Activated CD4-positive, alpha-beta T cell treated with anti-CD3 and anti-CD28 coated beads for 24 hours (primary cell): ENCODE measurements at places on chromosomes 4 and X.

GRCh38 chr4:26858035-26858918 lies 2.4 kb upstream of the STIM2 start:
- no peak for DNase-seq

DNA sequence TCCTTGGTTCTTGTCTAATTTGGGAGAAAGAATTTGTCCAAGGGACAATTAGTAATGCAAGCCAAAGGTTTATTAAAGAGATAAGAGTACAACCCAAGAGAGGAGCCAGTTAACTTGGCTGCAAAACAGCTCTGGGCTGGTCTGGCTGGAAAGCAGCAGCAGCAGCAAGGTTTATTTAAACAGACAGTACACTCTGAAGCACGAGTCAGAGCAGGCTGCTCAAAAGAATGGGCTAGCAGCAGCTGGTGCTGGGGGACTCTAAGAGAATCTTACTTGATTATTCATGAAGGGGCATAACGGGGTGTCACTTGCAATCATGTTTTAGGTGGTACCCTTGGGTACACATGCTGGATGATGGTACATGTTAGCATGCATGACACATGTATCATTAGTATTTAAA lies 17.1 kb upstream of the CT47C1 start:
- DNase-seq, result no peak

GRCh38 chr4:15809466-15809865 lies 31.3 kb downstream of the CD38 start:
- DNase-seq, result no peak

DNA sequence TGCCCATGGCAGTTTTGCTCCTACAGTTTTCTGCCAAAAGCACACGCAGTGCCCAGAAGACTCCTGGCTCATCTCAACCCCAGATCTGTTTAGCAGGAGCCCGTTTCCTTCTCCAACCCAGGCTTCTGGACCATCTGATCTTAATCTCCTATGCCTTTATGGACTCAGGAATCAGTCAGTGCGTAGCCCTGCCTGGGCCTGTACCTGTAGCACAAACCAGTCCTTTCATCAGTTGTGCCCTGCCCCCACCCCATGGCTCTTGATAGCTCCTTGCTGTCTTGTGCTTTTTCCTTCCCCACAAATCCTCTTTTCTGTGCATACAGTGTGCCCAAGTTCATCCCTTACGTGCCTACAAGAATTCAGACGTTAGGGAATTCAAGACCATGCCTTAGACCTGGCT lies 1.5 kb downstream of the ZNF718 start:
- no peak for DNase-seq

GRCh38 chr4:75930152-75930551 lies 10.7 kb downstream of the NAAA start:
- no peak for DNase-seq

GRCh38 chr4:94974773-94975172 lies 217.0 kb downstream of the BMPR1B start:
- no peak for DNase-seq

DNA sequence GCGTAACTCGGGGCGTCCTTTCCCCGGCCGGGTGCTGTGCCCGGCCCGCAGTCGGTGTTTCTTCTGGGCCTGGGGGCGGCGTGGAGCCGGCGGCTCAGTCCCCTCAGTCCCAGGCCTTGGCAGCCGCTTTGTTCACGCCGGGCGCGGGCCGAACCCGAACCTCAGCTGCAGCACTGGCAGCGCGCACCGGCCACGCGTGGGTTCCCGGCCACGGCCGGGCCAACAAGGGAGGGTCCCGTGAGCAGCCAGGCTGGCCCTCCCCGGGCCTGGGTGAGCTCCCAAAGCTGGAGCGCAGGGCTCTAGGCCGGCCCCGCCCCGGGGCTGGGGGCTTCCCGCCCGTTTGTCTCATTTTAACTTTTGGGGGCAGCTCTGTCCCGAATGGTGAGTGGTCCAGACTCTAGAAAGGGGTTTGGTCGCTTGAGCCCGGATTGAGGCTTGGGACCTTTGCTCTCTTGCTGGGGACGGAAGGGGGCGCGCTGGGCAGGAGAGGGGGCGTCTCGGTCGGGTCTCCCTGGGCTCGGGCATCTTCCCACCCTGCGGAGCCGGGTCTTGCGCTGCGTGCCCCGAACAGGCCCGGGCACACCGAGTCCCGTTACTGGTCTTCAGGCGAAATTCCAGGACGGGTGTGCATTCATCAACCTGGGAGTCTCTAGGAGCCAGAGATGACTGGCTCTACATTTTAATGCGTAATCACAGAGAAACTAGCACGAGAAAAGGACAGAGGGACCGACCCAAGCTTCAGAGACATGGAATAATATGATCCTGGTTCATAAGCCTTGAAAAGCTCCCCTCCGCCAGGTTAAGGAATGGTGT lies 177.1 kb downstream of the CBR4 start:
- DNase-seq, result no peak

- no peak for DNase-seq
These were observed 356.8 kb downstream of the BMPR1B start for GRCh38 chr4:95114521-95114920.

- no peak for DNase-seq
These were observed at the start of gene NPNT for GRCh38 chr4:105894660-105895582. Gene NPNT (plus strand): TSS chr4:105895471. CDS start chr4:105895653, 182 bp downstream.

DNA sequence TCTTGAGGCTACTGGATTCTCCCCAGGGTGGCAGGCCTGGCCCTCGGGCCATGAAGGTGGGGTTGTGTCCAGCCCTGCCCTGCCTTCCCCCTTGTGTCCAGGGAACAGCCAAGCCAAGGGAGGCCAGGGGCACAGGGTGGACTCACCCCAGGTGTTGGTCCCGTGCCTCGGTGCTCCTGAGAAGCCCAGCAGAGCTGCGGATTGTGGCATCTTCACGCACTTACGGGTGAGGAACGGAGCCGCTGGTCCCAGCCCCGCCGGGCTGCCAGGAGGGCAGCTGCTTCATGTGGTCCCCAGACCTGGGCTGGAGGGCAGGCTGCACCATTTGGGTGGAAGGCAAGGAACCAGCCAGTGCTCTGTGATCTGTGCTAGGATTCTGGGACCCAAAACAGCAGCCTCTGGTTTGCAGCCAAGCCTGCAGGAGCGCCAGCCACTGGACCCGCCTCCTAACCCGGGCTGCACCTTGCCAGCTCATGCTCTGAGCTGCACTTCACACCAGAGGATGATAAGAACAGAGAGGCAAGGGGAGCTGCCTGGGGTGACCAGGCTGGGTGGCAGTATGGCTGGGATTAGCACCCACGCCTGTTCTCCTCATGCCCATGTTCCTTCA lies 36.1 kb upstream of the HMX1 start:
- DNase-seq, result no peak

GRCh38 chrX:40880712-40881111 lies 145.4 kb upstream of the MED14 start:
- no peak for DNase-seq

DNA sequence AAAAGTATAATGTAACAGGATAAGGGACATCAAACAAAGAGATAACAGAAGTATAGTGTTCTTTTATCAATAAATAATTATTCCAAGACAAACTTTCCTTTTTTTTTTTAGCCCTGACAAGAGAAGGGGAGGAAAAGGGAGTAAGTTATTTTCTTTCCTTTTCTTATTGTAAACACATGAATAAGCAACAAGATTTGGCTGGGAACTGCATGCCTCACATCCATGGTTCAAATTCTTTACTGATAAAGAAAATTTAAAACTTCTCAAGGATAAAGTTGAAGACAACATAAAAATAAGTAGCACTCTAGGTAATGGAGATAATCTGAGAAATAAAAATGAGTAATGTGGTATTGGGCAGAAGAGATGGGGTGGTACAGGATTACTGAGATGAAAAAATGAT lies 71.6 kb downstream of the NEK1 start:
- no peak for DNase-seq

DNA sequence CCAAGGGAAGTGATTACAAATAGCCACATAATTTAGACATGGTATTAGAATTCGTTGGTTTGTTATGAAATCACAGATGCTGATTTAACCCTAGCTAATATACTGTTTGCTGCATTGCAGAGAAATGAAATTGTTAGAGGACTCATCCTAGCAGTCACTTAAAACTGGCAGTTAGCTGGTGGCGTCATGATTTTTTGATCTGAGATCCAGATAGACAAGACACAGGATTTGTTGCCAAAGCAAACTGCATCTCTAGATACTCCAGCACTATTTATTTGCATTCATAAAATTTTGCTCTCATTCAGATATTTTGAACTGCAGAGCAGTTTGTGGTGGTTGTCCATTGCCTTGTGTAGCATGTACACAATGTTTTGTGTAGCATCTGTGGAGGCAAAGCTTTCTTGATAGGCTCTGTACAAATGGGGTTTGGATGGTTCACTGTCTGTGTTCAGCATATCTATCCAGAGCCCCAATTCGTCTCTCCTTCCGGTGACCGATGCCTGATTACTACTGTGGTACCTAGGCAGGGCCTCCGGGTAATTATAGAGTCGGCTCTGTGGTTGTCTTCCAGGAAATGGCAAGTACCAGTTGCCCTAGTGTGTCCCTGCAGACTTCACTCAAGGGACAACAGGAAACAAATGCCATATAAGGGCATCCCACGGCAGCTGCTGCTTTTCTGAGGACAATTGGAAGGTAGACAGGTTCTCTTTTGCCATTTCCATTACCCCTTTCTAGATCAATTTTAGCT lies 30.1 kb upstream of the SPARCL1 start:
- DNase-seq, result no peak

DNA sequence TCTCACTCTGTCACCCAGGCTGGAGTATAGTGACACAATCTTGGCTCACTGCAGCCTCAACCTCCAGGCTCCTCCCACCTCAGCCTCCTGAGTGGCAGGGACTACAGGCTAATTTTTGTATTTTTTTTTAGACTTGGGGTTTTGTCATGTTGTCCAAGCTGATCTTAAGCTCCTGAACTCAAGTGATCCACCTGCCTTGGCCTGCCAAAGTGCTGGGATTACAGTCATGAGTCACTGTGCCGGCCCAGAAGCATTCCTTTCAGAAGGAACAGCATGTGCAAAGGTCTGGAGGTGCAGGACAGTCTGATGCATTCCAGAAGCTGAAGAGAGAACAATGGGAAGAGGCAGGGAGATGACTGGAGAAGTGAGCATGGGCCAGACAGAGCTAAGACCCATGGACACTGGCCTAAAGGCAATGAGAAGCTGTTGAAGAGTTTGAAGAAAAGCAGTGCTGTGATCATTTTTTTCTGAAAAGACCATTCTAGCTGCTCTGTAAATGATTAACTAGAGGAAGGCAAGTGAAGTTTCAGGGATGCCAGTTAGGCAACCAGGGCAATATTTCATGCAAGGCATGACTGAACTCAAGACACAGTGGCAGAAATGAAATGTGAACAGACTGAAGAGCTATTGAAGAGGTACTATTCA lies 43.2 kb downstream of the MANBA start:
- DNase-seq, result no peak

DNA sequence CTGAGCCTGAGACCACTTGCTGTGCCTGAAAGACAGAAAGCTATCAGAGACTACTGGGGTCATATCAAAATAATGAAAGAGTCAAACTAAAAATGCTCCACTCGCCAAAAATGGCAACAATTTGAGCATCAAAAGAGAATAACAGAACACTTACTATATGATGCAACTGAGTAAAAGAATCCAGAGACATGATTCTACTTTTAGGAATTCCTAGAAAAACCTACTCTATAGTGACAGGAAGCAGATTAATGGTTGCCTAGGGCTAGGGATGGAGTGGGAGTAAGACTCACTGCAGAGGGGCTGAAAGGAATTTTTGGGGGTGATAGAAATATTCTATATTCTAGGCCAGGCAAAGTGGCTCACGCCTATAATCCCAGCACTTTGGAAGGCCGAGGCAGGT lies 29.4 kb upstream of the SLAIN2 start:
- no peak for DNase-seq

DNA sequence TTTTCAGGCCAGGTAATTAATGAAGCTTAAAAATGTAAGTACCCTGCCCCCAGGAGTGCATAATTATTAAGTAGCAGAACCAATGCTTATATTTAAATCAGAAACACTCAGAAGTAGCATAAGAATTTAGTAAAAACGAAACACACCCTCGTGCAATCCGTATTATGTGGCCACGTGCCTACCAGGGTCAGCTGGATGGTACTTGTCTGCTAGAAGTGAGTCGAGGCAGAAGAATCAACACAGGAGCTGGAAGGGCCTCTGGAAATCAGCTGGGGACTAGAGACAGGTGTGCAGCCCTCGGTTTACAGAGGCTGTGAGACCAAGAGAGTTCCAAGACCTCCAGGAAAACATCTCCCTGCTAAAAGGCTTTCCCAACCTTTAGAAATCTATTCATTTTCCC lies 559 bp upstream of the FAM47E start:
- DNase-seq, result no peak

- no peak for DNase-seq
These were observed 148.5 kb downstream of the PPP3CA start for GRCh38 chr4:101198682-101199339.

DNA sequence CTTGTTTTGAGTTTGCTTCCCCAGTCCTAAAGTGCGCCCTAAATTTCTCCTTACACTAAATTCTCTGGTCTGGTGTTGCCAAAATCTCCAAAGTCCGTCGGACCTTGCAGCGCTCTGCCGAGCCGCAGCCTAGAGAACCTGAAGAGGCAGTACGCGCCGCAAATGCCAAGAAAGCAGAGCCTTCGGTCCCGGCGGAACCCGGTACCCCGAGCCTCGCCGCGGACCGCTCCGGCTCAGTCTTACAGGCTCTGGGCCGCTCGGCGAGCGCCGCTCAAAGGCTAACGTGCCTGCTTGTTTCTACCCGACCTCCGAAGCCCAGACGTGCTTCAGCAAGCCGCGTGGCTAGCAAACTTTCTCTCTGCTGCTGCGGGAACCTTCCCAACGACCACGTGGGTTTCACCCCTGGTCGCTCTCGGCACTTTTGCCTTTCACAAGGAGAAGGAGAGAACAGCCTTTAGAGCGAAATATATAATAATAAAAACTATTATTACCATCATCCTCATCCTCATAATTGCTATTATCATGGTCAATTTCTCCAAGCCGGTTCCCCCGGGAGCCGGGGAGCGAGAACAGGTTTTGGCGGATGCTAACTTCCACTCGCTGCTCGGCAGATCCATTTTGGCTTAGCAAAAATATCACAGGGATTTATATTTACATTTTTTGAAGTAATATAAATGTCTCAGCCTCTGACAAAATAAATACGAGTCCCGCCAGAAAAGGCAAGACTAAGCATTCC lies 2.2 kb upstream of the HTR2C start:
- DNase-seq, result no peak

GRCh38 chrX:56759736-56760409 lies 30.8 kb downstream of the NBDY start:
- no peak for DNase-seq

DNA sequence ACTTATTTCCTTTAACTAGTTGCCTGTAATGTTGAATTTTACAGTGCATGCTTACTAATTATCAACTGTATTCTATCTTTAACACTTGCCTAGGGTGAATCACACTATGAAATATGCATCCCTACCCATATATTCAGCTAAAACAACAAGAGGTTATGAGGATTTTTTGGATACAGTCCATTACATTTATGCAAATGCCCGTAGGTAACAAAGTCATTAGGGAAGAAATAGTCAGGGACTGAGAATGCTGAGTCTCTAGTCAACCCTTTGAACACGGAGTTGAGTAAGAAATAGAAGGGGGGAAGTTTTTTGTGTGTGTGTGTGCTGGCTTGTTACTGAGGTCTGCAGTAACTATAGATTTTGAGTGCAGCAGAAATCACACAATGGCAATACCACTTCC lies 26.1 kb upstream of the CBLL2 start:
- no peak for DNase-seq
